ENCODE measurements at places on chromosomes 3 and 15. TPM values are rescaled to one million over a fixed set of nuclear protein-coding genes. Genes with fewer than 3 reads are reported as not detected.

DZIP1L gene
- 2.8 TPM for total RNA-seq

CCPG1 gene
- total RNA-seq: 29.2 TPM

- no peak for DNase-seq
Observed at GRCh38 chr15:57419335-57419734, 43.0 kb downstream of the CGNL1 start.

DNA sequence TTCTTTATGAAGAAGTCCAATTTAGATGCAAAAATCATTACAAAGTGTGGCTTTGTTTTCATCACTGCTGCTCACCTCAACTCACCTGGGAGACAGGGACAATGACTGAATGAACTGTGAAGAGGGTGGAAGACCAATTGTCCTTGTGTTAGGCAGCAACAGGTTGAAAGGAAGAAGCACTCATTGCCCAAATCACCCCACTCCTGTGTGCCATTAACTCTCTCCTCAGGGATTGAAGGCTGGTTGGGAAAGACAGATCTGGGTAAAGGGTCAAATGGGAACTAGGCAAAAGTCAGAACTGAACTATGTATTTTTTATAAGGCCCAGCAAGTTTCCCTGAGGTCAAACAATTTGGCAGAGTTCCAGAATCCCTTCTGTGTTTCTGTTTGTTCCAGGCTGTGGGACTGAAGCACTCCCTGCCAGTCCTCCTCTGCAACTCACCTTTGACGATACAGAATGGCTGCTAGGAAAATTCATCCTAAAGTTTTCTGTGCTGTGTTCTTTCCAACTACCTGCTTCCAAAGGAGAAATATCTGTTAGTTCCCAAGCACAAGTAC lies 68.6 kb upstream of the CCDC39 start:
- DNase-seq: no peak

SLC7A14 gene
- total RNA-seq: 0.38 TPM
